ENCODE measurements at places on chromosomes 5 and 9. TPM values are rescaled to one million over a fixed set of nuclear protein-coding genes. Genes with fewer than 3 reads are reported as not detected.

- peaks cover 14% of the 10 kb centered on the region for H3K36me3 ChIP-seq
- H3K4me3 ChIP-seq = no peak overlapping the region
- DNase-seq = no peak
- no peak overlapping the region for H3K27ac ChIP-seq
- peaks cover 5% of the 10 kb centered on the region for H3K4me1 ChIP-seq
Observed at GRCh38 chr5:61449804-61450492, 117.9 kb downstream of the ZSWIM6 start.

- H3K27me3 ChIP-seq = no peaks in the 10 kb centered on the region
- peak overlapping the region; percentile 92 for H3K27ac ChIP-seq
- DNase-seq = peak; percentile 37
- no peaks in the 10 kb centered on the region for H3K36me3 ChIP-seq
Observed at GRCh38 chr5:81852291-81853029, 101.6 kb upstream of the SSBP2 start.

DNA sequence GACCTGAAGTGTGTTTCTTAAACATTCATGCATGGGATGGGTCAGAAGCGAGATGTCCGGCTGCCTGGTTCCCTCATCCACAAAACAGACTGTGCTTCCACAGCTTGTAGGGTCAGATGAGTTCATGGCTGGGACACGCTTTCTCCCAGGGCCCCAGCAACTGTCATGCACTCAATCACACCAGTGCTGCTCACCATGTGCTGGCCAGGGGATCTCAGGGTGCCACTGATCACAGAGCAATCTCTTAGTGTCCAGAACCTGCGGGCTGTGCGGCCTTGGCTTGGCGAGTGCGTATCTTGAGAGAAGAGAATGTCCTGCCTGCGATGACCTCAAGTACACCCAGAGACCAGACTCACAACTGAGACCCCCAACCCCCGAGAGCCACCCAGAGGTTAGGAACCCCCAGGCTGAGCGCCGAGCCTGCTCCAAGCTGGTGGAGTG, 26.0 kb upstream of the FCN2 start:
- no peaks in the 10 kb centered on the region for H3K36me3 ChIP-seq
- peaks cover 16% of the 10 kb centered on the region for H3K27me3 ChIP-seq
- no peak overlapping the region for H3K4me3 ChIP-seq

- no peak for DNase-seq
- no peak overlapping the region for H3K4me3 ChIP-seq
- H3K4me1 ChIP-seq = peaks cover 22% of the 10 kb centered on the region
- H3K36me3 ChIP-seq = peaks cover 10% of the 10 kb centered on the region
- no peaks in the 10 kb centered on the region for H3K27me3 ChIP-seq
Observed at GRCh38 chr5:61467766-61468482, 135.9 kb downstream of the ZSWIM6 start.

GRCh38 chr9:117268847-117269446, 145.9 kb downstream of the ASTN2 start:
- no peak overlapping the region for H3K4me3 ChIP-seq
- H3K4me1 ChIP-seq = no peaks in the 10 kb centered on the region
- no peaks in the 10 kb centered on the region for H3K27me3 ChIP-seq
- H3K27ac ChIP-seq = no peak overlapping the region
- peaks cover 1% of the 10 kb centered on the region for H3K36me3 ChIP-seq

DNA sequence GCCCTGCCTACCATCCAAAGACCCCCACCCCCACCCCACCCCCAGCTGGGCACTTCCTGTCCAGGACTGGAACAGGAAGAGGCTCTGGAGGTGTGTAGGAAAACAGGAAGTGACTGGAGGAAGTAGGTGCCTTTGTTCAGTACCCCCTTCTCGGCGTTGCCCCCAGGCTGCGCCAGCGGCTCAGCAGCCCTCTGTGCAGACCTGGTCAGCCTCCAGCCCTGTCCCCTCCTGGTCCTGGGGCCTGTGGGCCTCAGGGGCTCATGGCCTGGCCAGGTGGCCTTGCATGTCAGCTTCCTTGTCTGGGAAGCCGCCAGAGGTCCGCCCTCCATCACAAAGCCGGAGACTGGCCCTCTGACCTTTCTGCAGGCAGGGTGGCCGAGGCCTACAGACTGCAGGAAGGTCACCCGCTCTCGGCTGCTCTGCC, 26.0 kb downstream of the FLT4 start:
- peaks cover 15% of the 10 kb centered on the region for H3K4me1 ChIP-seq
- DNase-seq = no peak
- H3K27ac ChIP-seq = no peak overlapping the region
- no peaks in the 10 kb centered on the region for H3K27me3 ChIP-seq
- H3K36me3 ChIP-seq = no peaks in the 10 kb centered on the region
- no peak overlapping the region for H3K4me3 ChIP-seq

DNA sequence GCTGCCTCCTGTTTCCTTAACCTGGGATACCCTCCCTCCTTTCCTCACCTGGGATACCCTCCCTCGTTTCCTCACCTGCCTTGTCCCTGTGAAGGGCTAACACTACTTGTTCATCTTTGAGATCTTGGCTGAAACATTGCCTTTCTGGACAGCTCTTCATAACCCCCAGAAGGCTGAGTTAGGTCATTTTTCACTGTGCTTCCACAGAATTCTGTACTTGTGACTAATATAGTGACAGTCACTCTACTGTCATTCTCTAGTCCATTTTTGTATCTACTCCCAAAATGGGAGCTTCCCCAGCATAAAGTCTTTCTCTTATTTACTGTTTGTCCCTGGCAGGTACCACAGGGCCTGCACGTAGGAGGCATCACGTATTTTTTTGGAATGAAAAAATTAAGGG, 21.5 kb upstream of the DAB2 start:
- no peak for DNase-seq
- no peaks in the 10 kb centered on the region for H3K27me3 ChIP-seq
- no peak overlapping the region for H3K4me3 ChIP-seq
- no peaks in the 10 kb centered on the region for H3K36me3 ChIP-seq

GRCh38 chr9:35487081-35487480, 2.8 kb upstream of the RUSC2 start:
- H3K27ac ChIP-seq = no peak overlapping the region
- no peaks in the 10 kb centered on the region for H3K36me3 ChIP-seq
- DNase-seq = no peak
- no peak overlapping the region for H3K4me3 ChIP-seq

DNA sequence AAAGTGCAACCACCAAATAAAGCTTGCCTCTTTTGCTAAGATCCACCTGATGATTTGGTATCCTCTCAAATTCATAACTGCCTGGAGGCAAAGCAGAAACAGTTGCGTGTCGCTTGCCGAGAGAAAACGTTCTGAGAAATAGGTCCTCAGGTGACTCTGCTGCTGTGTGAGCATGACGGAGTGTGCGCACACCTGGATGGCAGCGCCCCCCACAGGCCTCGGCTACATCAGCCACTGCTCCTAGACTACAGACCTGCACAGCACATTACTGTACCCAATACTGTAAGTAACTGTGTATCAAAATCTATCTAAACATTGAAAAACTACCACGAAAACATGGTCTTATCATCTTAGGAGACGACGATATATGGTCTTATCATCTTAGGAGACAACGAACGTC, 87.4 kb downstream of the CAMSAP1 start:
- DNase-seq = no peak
- peaks cover 33% of the 10 kb centered on the region for H3K36me3 ChIP-seq
- H3K4me1 ChIP-seq = no peaks in the 10 kb centered on the region
- no peak overlapping the region for H3K4me3 ChIP-seq

DNA sequence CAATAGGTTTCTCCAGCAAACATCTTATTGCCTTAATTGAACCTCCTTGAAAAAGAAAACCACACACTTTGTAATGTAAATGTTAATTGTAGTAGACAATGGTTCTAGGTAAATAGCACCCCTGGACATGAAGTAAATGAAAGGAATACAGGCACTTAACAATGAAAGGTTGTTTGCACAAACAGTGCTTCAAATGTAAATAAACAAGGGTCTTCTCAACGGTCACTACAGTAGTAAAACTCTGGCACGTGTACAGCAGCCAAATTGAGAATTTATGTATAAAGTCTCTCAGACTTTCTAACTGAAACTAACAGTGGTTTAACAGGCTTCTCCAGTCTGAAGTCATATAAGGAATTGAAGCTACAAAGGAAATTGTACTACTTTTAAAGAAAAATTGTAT, 218.3 kb downstream of the MEF2C start:
- DNase-seq = no peak
- peaks cover 82% of the 10 kb centered on the region for H3K27me3 ChIP-seq
- H3K4me1 ChIP-seq = peaks cover 31% of the 10 kb centered on the region
- no peak overlapping the region for H3K4me3 ChIP-seq

DNA sequence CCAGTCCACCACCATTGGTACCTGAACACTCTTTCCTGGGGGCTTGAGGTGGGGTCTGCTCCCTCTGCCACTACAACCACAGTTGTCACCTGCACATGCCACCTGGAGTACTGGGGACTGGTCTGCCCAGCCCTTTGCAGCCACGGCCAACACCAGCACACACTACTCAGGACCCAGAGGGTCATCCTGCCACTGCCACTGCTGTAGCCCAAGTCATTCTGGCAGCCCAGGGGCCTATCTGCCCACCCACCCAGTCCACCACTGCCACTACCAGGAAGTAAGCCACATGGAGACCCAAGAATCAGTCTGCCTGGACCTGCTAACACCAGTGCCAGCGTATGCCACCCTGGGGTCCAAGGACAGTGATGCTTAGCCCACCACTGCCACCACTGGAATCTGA, 302.4 kb upstream of the TRPC7 start:
- H3K4me1 ChIP-seq = no peaks in the 10 kb centered on the region
- H3K27ac ChIP-seq = no peak overlapping the region
- H3K27me3 ChIP-seq = no peaks in the 10 kb centered on the region
- H3K36me3 ChIP-seq = no peaks in the 10 kb centered on the region
- no peak overlapping the region for H3K4me3 ChIP-seq

SPATA31A3 gene
- not detected for total RNA-seq

ARID3C gene
- total RNA-seq = 0.37 TPM

GKAP1 gene
- total RNA-seq = 4.5 TPM

FBXL17 gene
- 3.5 TPM for total RNA-seq
